Coronary artery (tissue), 2 donors: ENCODE measurements at places on chromosomes 1 and 21.

GRCh38 chr1:153869486-153869885 is 53.3 kb downstream of the GATAD2B start:
- no peak for DNase-seq

DNA sequence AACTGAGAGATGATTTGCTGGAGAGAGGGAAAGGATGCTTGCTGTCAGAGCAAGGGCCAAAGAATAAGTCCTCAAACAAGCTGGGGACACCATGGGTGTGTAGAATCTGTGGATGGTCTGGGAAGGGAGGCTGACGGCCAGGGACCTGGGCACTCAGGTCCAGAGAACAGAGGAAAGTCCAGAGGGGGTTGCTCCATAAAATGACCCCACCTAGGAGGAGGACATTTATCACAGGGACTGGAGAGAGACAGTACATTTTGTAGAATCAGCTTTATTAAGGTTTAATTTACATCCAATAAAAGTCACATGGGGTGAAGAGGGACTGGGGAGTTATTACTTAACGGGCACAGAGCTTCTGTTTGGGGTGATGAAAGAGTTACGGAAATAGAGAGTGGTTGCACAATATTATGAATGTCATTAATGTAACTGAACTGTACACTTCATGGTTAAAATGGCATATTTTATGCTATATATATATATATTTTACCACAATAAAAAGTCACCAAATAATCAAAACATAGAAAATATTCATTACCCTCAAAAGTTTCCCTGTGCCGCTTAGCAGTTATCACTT is 73.0 kb upstream of the ABCD3 start:
- DNase-seq: no peak

- DNase-seq: no peak
Measured at GRCh38 chr1:7591565-7591964, 179.5 kb upstream of the VAMP3 start.

GRCh38 chr1:182955596-182956588 is 2.9 kb upstream of the SHCBP1L start:
- no peak for DNase-seq

GRCh38 chr1:28885977-28886730 is 28.2 kb upstream of the EPB41 start:
- DNase-seq: no peak

DNA sequence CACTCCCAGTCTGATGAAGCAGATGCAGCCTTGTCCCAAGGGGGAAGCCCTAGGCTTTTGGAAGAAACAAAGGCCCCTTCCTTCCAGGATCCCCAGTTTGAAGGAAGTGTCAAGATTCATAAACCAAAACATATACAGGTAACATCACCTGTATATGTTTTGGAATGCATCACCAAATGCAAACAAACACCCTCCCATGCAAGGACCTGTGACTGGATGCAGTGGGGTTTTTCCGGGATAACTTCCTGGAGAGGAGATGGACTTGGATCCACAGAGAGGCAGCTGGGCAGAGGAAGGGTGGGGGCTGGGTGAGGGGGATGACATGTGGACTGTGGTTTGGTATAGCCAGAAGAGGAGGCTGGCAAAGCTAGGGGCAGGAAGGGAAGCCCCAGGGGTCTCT is 1.5 kb upstream of the PLA2G2F start:
- no peak for DNase-seq

- DNase-seq: no peak
Measured at GRCh38 chr1:225425201-225425786, 2.5 kb downstream of the LBR start.

GRCh38 chr1:92843429-92844352 is 11.9 kb downstream of the RPL5 start:
- no peak for DNase-seq

DNA sequence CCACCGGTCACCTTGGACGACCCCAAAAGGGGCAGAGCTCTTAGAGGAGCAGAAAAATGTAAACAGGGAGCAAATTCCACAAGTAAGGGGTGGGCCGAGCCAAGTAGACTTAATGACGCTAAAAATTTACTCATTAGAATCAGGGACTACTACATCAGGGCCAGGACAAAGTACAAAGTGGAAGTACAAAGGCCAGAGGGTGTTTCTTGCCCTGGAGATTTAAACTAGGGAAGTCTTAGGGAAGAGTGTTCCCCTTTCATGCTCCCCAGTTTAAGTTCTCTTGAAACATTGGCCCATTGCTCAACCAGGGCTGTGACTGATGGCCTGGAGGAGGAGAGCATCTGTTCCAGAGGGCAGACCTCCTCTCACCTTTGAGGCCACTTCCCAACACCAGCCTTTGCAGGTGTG is 48.6 kb downstream of the BACH1 start:
- DNase-seq: no peak

DNA sequence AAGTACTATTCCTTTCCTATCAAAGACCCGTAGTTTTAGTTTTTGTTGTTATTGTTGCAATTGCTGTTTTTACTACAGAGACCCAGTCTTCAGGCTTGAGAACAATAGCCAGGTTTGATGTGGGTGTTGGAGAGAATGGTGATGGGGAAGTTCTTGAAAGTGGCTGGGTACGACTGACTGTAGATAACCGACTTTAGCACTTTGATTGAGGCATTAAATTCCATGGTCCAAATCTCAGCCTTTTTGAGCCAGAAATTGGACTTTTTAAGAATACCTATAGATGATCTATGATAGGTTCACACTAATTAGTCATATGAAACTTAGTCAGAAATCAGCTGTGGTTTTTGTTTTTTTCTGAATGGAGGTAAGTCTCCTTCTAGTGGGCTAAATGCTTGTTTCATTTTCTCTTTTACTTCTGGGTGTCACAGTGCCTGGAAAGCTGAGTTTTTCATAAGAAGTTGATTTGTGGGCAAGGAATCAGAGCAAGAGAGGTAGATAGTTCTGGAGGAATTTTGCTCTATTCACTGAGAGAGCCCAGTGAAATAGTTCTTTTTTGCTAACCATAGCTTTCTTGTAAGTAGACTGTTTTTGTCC is 2.8 kb downstream of the PPIH start:
- no peak for DNase-seq

- DNase-seq: no peak
Measured at GRCh38 chr1:43303471-43304313, 2.9 kb downstream of the TIE1 start.

GRCh38 chr1:21347072-21347581 is 56.9 kb upstream of the ECE1 start:
- no peak for DNase-seq
